ENCODE measurements at places on chromosomes 6 and 20. TPM values are rescaled to one million over a fixed set of nuclear protein-coding genes. Genes with fewer than 3 reads are reported as not detected.
A peak's percentile ranks its signal among the peaks of the same experiment; 100 is the strongest.

DNA sequence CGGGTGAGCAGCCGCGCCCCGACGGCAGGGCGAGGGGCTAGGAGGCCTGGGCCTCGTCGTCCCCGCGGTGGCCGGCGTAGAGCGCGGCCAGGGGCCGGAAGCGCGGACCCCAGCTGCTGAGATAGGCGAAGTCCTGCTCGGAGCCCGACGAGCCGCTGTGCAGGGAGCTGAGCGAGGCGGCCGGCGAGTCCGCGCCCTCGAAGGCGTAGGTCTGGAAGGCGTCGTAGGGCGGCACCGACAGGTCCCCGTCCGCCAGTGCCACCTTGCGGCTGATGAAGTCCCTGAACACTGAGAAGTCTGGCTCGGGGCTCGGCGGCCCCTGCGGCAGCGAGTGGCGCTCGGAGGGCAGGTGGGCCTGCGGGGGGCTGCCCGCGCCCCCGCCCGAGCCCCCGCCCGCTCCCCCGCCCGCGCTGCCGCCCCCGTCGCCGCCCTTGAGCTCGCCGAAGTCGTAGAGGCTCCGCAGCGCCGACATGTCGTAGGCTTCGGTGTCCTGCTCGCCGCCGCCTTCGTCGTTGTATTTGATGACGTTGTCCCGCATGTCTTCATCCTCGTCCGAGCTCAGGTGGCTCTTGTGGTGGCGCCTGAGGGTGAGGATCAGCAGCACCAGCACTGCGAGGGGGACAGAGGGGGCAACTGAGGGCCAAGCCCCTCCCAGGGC, 56.5 kb downstream of the CD40 start:
- H3K27ac ChIP-seq: no peak overlapping the region
- no peaks in the 10 kb centered on the region for H3K36me3 ChIP-seq
- peak; percentile 55 for DNase-seq
- no peaks in the 10 kb centered on the region for H3K4me1 ChIP-seq

GRCh38 chr6:34018961-34019606, 126.8 kb downstream of the GRM4 start:
- no peak for DNase-seq
- no peak overlapping the region for H3K27ac ChIP-seq
- H3K36me3 ChIP-seq: no peaks in the 10 kb centered on the region
- H3K4me1 ChIP-seq: no peaks in the 10 kb centered on the region

DNA sequence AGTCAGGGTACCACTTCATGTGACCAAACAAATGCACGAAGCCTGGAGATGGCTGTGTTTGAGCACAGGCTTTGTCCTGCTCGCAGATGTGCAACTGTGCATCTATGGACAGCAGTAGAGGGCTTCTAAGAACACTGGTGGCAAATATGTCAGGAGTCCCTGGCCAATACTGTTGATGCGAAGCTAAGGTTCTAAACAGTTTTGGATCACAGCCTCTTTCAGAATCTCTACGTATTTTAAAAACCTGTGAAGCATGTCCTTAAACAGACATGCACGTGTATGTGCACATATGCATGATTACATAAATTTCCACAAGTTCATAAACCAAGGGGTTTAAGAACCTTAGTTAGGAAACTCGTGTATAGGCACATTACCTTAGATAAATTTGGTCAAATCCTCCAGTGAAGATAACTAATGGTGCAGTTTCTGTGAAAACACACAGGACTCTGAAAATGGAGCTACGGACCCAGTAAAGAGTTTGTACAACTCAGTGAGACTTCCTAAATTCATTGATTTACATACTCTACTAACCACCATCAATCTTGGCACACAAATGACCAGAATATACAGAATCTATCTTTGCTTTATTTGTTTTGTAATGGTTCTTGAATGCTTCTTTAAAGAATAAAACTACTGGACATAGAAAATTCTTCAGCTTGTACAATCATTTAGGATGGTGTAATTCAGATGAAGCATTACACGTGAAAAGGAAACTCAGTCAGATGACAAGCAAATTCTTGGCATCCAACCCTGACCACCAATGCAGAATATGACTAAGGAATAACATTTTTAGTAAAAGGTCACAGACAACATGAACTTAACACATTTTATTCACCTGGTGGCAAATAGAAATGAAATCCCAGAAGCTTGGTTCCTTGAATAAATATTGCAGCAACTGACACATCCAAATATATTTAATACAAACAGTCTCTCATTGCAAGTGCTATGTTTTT, 27.4 kb downstream of the KCNQ5 start:
- no peak overlapping the region for H3K4me3 ChIP-seq
- H3K36me3 ChIP-seq: no peaks in the 10 kb centered on the region
- H3K27me3 ChIP-seq: peaks cover 1% of the 10 kb centered on the region

DNA sequence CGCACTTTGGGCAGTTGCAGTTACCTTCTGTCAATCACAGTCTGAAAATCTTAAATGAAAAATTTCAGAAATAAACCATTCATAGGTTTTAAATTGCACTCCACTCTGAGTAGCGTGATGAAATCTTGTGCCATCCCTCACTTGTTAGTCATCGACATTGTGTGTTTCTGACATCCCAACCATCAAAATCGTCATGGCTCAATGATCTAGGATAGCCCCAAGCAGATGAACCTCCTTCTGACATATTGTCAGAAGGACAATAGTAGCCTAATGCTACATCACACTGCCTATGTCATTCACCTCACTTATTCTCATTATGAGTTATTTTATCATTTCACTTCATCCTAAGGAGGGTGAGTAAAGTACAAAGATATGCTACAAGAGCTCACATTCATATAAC, 284.8 kb downstream of the PTPRK start:
- no peaks in the 10 kb centered on the region for H3K27me3 ChIP-seq
- no peak overlapping the region for H3K4me3 ChIP-seq
- no peak for DNase-seq
- no peak overlapping the region for H3K27ac ChIP-seq

- no peaks in the 10 kb centered on the region for H3K4me1 ChIP-seq
- no peak overlapping the region for H3K27ac ChIP-seq
- H3K4me3 ChIP-seq: no peak overlapping the region
- no peak for DNase-seq
- H3K36me3 ChIP-seq: no peaks in the 10 kb centered on the region
- H3K27me3 ChIP-seq: no peaks in the 10 kb centered on the region
Observed at GRCh38 chr6:100305209-100305869, 159.4 kb downstream of the SIM1 start.

- H3K27me3 ChIP-seq: peaks cover 2% of the 10 kb centered on the region
- H3K4me3 ChIP-seq: no peak overlapping the region
- H3K27ac ChIP-seq: no peak overlapping the region
- H3K36me3 ChIP-seq: peaks cover 7% of the 10 kb centered on the region
Observed at GRCh38 chr20:17738154-17738553, 38.4 kb downstream of the BANF2 start.

DNA sequence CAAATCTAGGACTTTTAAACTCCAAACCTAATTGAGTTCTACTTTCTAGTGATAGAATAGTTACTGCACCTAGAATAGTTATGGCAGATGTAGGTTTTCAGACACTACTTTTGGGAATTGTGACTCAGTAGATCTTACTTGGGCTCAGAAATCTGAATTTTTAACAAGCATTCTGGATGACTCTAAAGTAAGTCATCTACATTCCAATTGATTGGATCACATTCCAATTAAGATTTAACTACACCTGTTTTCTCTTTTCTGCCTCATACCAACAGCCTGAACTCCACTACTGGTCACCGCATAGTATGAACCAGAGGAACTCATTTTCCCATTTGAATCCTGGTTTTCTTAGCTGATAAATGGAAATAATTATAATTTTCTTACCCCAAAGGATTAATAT, 49.5 kb upstream of the TFAP2D start:
- DNase-seq: no peak
- H3K36me3 ChIP-seq: no peaks in the 10 kb centered on the region
- H3K27ac ChIP-seq: no peak overlapping the region
- no peak overlapping the region for H3K4me3 ChIP-seq
- no peaks in the 10 kb centered on the region for H3K4me1 ChIP-seq
- no peaks in the 10 kb centered on the region for H3K27me3 ChIP-seq

DNA sequence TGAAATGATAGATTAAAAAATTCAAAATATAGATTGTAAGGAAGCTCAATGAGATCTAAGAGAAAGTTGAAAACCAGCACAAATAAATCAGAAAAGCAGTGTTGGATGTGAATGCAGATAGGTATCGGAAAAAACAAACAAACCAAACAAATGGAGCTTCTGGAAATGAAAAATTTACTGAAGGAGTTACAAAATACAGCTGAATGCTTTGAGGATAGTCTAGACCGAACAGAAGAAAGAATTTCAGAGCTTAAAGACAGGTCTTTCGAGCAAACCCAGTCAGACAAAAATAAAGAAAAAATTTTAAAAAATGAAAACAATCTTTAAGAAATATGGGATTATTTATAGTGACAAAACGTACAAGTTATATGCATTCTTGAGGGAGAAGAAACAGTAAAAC, 146.7 kb downstream of the FAM83B start:
- H3K27me3 ChIP-seq: peaks cover 4% of the 10 kb centered on the region
- H3K27ac ChIP-seq: no peak overlapping the region
- H3K36me3 ChIP-seq: peaks cover 4% of the 10 kb centered on the region
- peaks cover 11% of the 10 kb centered on the region for H3K4me1 ChIP-seq
- DNase-seq: no peak

- DNase-seq: no peak
- H3K4me3 ChIP-seq: peak overlapping the region; percentile 86
- peaks cover 13% of the 10 kb centered on the region for H3K27me3 ChIP-seq
- no peak overlapping the region for H3K27ac ChIP-seq
Observed at GRCh38 chr20:64084685-64085152, 521 bp upstream of the LKAAEAR1 start.

DNA sequence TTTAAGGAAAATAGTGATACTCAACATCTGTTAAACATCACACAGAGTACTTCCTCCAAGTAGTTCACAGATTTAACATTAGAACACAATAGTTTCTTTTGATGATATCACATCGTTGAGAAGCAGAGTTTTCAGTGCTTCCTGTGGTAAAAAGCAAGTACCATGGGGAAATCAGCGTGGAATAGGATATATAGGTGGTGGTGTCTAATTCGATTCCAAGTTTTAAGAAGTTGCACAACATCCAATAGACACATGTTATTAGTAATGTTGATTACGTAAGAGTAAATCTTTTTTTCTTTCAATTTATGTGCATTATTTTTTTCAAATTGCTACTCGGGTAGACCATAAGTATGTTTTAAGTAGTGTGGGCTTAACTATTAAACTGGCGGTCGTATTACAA, 360.7 kb downstream of the NKAIN2 start:
- H3K4me3 ChIP-seq: no peak overlapping the region
- no peak overlapping the region for H3K27ac ChIP-seq
- no peaks in the 10 kb centered on the region for H3K4me1 ChIP-seq

DNA sequence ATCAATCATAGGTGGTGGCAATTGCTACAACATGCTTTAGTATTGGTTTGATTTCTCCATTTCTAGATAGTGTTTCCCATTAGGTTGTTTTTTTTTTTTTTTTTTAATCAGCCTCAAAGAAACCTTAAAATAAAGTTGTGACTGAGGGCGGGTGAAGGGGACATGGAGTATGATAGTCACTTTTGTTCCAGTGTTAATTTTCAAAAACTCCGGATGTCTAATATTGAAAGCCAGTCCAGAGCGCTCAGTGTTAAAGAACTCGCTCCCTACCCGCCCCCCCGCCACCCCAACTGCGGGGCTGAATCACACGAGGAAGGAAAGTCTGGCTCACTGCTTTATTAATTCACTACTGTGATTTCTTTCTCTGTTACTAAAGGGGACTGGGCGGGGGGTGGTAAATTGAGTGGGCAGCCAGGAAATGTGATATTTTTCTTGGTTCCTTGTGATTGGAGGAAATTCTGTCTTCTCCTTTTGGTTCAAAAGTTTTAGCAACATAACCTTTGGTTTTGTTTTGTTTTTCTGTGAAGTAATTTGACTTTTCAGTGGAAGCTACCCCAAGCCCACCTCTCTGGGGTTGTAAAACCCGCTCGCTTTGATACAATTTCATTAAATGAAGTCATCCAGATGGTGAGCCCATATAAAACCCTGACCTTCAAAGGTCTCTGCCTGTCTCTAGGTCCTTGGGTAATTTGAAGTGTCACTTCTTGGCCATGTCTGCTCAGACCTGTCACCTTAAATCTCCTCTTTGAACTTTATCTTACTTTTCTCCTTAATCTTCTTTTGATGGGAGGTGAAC, 38.0 kb downstream of the TNFAIP3 start:
- H3K27me3 ChIP-seq: peaks cover 3% of the 10 kb centered on the region
- H3K36me3 ChIP-seq: no peaks in the 10 kb centered on the region
- H3K4me1 ChIP-seq: peaks cover 26% of the 10 kb centered on the region
- DNase-seq: no peak

DNA sequence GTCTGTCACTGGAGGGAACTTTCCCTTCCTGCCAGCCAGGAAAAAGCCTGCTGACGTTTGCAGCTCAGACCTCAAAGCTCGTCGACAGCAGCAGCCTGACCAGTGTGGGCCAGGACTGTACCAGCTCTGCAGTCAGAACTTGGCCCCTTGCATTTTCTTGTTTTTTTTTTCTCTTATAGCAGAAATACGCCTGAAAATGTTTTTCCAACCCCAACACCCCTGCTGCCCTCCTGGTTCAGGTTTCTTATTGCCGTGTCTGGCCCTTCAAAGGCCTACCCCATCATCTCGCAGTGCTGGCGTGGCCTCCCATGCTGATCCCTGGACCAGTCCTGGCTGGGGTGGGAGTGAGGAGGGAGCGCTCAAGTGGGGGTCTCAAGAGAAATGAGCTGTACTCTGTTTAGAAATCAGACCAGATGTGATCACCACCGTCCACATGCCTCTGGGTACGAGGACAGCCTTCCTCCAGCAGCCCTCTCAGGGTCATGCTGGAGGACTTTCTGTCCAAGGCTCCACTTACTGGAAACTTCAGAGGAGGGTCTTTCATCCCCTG, 169.0 kb downstream of the FOXC1 start:
- no peak for DNase-seq
- no peak overlapping the region for H3K27ac ChIP-seq
- no peak overlapping the region for H3K4me3 ChIP-seq
- H3K4me1 ChIP-seq: peaks cover 24% of the 10 kb centered on the region
- H3K27me3 ChIP-seq: peaks cover 23% of the 10 kb centered on the region
- H3K36me3 ChIP-seq: peaks cover 12% of the 10 kb centered on the region

DNA sequence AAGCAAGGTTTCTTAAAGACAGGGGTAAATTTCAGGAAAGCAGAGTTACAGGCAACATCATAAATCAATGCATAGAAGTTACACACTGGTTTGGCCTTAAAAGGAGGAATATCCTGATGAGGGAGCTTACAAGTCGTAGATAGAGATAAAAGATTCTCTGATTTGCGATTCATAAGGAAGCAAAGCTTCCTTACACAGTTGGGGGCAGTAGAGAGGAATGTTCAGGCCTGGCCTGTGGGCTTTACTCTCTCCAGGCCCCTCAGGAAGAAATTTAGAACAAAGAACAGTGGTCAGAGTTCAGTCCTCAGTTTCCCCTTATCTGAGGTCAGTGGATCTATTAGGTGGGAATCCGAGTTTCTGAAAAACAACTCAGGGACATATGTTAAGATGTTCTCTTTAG, 19.3 kb downstream of the HLA-C start:
- no peak overlapping the region for H3K4me3 ChIP-seq
- no peak overlapping the region for H3K27ac ChIP-seq
- DNase-seq: no peak
- H3K4me1 ChIP-seq: no peaks in the 10 kb centered on the region
- H3K27me3 ChIP-seq: peaks cover 8% of the 10 kb centered on the region

TSPO2 gene
- polyA plus RNA-seq: not detected

ZNF165 gene
- not detected for polyA plus RNA-seq

HMGA1 gene
- 19.6 TPM for polyA plus RNA-seq

KCNK16 gene
- not detected for polyA plus RNA-seq

UTRN gene
- 40.5 TPM for polyA plus RNA-seq

RAET1L gene
- not detected for polyA plus RNA-seq

TRIM15 gene
- not detected for polyA plus RNA-seq

IL17A gene
- polyA plus RNA-seq: not detected

CTAGE9 gene
- not detected for polyA plus RNA-seq

KCNS1 gene
- polyA plus RNA-seq: 0.04 TPM
